ENCODE measurements at places on chromosomes 2 and 18.

DNA sequence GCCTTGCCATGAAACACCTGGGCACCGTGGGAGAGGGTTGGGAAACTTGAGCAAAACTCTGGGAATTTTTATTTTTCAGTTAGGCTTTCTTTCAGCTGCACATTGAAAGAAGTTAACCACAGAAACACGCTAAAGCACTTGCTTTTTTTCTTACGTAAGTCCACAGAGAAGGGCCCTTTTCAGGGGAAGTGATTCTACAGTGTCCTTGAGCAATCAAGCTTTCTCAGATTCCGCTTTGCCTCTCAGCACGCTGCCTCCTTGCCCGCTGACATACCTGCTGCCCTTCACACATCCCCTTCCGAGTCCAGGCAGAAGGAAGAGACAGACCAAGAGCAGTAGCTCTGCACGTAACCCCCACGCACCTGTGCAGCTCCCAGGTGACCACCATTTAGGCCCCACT, 135.5 kb upstream of the MYT1L start:
- no peak for DNase-seq

GRCh38 chr2:61266632-61267505, 104.9 kb downstream of the C2orf74 start:
- DNase-seq, result no peak

- no peak for DNase-seq
Observed at GRCh38 chr2:239025096-239025801, 177.4 kb downstream of the TWIST2 start.

DNA sequence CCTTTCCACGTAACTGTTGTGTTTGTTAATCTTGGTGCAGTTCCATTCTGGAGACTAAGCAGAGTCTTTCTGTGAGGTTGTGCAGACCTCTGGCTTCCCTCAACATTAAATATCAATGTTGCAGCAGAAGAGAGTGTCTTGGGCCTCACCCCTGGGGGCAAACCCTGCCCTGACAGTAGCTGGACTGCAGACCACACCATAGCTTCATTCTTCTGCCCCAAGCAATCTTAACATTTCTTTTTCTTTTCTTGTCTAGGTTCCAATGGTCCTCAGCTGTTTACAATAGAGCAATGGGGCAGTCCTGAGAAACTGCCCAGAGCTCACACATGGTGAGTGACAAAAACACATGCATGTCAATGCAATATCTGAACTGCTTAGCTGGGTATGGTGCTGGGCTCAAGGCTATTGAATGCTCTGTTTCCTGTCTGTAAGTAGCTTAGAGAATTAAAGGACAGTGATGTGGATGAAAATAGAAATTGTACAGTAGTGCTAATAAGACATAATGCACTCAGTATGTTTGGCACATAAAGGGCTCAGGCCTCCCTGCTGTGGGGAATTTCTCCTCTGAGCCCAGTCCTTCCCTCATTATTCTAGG, 237.6 kb downstream of the ALPK2 start:
- no peak for DNase-seq

GRCh38 chr2:29724282-29724681, 197.1 kb downstream of the ALK start:
- no peak for DNase-seq

DNA sequence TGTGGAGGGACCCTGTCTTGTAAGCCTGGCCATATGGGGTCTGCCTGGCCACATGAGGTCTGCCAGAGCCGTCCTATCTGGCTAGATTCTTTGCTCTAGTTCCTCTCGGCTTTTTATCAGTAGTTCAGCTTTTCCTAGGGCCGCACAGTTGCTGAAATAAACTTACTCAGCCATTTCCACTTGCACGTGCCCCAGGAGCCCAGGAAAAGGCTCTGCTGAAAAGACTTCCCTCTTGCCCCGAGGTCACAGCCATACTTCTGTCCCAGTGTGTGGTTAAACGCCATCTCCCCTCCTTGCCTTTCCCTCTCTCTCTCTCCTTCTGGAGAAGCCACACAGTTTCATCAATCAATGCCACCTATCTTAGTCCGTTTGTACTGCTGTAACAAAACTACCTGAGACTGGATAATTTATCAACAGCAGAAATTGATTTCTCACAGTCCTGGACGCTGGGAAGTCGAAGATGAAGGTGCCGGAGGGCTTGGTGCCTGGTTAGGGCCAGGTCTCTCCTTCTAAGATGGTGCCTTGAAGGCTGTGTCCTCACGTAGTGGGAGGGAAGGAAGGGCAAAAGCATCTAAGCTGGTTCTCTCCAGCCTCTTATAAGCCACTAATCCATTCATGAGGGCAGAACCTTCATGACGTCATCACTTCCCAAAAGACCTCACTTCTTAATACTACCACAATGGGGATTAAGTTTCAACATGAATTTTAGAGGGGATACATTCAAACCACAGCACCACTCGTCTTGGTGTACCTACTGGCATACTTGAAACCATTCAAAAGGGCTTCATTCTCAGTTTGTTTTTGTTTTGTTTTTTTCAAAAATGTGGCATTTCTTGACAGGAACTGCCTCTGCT, 11.2 kb upstream of the GALM start:
- DNase-seq, result no peak

GRCh38 chr2:69269330-69269729, 117.7 kb downstream of the GFPT1 start:
- DNase-seq, result no peak

DNA sequence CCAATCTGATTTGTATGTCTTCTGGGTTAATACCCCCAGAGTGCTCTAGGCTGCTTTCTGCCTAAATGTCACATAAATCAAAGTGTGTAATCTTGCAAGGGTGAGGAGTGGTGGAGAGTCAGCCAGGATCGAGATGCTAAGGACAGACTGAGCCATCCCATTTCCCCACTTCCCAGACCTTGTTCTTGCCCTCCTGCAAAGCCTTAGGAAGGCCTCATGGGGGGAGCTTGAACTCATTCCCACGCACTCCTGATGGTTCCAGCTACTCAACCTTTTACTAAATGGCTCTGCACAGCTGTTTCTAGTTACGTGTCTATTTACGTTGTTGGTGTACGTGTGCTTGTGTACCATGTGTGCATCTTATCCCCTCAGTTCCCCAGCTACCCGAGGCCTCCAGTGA, 423.6 kb upstream of the TNP1 start:
- no peak for DNase-seq

DNA sequence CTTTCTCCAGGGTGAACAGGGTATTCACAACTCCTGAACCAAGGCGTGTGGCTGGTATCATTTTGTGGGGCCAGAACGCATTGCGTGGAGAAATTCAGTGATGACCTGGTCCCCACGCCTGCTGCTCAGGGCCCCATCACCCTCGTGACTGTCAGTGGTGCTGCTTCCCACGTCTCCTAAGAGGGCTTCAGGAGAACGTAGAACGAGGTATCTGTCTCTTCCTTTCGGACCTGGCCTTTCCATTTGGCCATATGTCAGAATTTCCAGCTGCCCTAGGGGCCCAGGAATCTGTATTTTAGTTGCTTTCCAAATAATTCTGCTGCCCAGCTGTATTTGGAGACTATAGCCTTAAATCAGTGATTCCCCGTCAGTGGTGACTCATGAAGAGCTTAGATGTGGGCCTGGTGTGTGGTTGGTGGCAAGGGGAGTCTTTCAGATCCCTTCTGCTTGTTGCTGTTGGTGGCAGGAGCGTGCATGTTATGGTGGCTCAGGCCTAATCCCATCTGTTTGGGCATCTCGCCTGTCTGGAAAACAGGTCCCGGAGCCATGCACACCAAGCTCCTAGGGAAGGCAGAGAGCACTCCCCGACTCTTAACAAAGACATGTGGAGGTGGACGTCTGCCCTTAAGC, 56.4 kb downstream of the NPAS2 start:
- peak; percentile 74 for DNase-seq

All from DND-41 (cell line).